ENCODE measurements at places on chromosomes 5 and 9.

- DNase-seq: peak; percentile 84
Measured at GRCh38 chr5:76025069-76025468, 58.1 kb upstream of the SV2C start.

GRCh38 chr5:123814801-123815470 is 303.0 kb downstream of the CSNK1G3 start:
- peak; percentile 41 for DNase-seq

GRCh38 chr9:87657190-87657589 is 68.7 kb upstream of the CTSL start:
- no peak for DNase-seq

GRCh38 chr5:14105718-14106410 is 37.3 kb upstream of the TRIO start:
- peak; percentile 32 for DNase-seq

DNA sequence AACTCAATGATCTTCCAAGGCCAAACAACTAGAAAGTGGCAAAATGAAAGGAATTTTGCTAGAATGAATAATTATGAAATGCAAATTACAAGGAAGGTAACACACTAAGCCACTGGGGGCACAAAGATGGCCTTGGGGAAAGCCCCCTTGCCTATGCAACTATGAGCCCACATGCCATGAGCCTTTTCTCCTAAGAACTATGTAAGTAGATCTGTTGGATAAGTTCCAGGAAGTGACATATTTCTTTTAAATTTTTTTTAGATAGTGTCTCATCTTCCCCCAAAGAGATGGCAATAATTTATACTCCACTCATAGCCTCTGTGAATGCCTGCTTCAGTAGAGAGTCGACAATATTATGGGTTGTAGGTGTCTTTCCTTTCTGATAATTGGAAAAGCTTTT is 257.8 kb downstream of the AUH start:
- DNase-seq: no peak

DNA sequence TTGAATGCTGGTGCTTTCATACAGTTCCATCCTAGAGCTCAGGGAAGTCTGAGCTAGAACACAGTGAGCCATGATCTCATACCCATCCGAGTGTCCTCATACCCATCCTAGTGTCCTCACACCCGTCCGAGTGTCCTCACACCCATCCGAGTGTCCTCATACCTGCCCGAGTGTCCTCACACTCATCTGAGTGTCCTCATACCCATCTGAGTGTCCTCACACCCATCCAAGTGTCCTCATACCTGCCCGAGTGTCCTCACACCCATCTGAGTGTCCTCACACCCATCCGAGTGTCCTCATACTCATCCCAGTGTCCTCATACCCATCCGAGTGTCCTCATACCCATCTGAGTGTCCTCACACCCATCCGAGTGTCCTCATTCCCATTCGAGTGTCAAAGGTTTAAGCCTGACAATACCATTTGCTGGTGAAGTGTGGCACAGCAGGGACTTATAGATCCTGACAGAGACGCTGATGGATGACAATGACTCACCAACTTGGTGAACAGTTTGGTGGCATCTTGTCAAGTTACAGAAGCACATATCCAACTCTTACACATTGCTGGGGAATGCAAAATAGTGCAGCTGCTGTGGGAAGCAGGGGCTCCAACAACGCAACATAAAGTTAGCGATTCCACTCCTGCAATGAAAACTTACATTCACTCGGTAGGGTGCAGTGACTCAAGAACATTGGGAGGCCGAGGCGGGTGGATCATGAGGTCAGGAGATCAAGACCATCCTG is 77.0 kb upstream of the COL5A1 start:
- DNase-seq: no peak

DNA sequence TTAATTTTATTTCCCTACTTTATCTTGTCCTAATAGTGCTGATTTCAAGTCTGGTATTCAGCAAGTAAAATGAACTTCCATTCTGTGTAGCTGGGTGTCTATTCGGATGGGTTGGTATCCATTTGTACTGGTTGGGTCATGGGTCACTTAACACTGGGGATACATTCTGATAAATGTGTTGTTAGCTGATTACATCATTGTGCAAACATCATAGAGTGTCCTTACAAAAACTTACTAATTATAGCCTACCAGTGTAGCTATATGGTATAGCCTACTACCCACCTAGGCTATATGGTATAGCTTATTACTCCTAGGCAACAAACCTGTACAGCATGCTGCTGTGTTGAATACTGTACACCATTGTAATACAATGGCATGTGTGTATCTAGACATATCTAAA is 1373.7 kb upstream of the DMAC1 start:
- DNase-seq: no peak

GRCh38 chr9:120850315-120850714 is 7.6 kb upstream of the PSMD5 start:
- DNase-seq: no peak

GRCh38 chr5:67181648-67182221 is 14.9 kb downstream of the CD180 start:
- DNase-seq: no peak

DNA sequence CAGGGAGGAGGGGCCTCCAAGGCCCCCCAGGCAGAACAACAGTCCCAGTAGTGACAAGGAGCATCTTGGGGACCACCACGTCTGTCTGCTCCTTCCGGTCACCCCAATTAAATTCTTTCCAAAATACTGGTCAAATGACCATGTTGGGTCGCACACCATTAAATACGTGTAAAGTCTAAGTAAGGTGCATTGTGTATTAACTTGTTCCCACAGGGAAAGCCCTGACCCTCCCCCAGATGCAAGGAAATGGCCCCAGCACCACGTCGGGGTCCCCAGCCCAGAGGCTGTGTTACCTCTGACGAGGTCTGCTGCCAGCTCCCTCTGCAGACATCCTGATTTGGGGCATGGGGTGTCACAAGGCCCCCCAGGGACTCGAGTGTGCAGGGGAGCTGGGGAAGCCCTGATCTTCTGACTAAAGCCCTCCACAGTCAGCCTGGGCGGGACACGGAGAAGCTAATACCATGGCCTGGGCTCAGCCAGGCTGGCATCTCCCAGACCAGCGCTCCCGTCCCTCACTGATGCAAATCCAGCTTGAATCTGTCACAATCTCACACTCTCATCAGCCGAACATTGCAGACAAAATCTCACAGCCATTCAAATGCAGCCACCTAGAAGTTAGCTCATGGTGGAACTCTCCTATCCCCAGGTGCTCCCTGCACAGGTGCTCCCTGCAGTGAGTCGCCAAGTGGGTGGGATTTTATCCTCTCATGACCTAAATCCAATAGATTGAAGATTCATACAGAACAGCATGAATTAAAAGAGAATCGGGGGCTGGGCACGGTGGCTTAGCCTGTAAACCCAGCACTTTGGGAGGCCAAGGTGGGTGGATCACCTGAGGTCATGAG is 13.6 kb downstream of the TERT start:
- DNase-seq: no peak

GRCh38 chr5:169569513-169569912 is 14.1 kb upstream of the SPDL1 start:
- no peak for DNase-seq

GRCh38 chr9:136544548-136544963 is 1.3 kb downstream of the NOTCH1 start:
- no peak for DNase-seq

GRCh38 chr9:105038051-105038450 is 110.1 kb upstream of the ABCA1 start:
- no peak for DNase-seq

DNA sequence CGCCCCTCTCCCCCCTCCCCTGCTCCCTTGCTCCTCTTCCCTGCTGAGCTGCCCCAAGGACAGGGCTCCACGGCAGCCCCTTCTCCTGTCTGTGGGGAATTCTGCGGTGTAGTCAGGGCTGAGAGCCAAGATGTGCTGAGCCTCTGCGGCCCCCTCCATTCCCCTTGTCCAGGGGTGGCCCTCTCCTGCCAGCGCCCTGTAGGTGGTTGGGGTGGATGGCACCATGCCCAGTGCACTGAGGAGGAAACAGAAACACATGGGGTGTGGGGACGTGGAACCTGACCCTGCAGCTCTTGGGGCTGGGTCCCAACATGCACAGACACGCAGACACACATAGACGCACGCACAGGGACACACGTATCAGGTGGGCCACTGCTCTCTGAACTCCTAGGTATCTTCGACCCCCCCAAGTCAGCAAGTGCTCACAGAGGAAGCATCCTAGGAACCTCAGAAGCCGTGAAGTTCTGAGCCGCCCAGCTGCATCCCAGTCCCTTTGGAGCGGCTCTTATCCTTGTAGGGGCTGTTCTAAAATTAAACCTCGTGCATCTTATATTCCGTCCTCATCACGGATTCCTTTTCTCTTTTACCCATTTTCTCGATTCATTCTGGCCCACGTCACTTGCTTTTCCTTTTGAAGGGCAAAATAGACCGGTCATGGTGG is 64.8 kb downstream of the HMCN2 start:
- no peak for DNase-seq

DNA sequence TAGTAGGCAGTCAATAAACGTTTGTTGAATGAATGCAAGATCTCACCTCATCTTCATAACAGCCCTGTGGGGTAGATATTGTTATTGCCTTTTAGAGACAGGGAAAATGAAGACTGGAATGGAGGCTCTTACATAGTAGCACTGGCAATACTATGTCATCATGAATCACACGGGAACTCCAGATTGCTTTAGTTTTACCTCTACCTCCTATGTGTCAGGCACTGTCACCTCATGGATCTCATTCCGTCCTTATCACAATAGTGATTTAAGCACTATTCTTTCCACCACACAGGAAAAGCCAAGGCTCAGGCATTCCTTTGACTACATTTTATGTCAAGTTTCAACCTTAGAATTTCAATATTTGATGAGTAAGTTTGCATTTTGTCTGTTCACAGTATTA is 2.9 kb upstream of the EPB41L4B start:
- DNase-seq: no peak

- DNase-seq: peak; percentile 62
Measured at GRCh38 chr9:86700629-86701028, 246.7 kb downstream of the GAS1 start.

- no peak for DNase-seq
Measured at GRCh38 chr9:98038958-98039357, 17.6 kb upstream of the NANS start.

GRCh38 chr5:8730194-8730593 is 815.7 kb downstream of the SEMA5A start:
- no peak for DNase-seq

GRCh38 chr5:74326571-74327338 is 313.8 kb downstream of the ENC1 start:
- DNase-seq: peak; percentile 91

GRCh38 chr5:122680623-122681350 is 94.1 kb upstream of the SNX2 start:
- no peak for DNase-seq

GRCh38 chr9:21078702-21079101 is 960 bp upstream of the IFNB1 start:
- no peak for DNase-seq

DNA sequence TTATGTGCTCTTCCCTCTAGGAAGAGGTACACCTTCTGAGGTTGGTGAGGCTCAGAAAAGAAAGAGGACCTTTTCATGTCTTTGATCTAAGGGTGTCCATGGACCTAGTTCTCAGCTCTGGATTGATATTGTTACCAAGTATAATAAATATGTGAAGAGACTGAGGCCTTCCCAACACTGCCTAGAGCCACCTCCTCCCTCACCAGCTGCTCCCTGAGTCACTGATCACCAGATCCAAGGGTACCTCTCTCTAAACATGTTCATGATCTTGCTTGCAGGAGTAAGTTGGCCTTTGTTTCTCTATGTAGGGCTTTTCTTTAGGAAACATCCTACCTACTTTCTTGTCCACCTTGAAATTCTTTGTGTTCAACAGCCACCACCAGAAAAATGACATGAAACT is 218.8 kb upstream of the ADRA1B start:
- DNase-seq: no peak

- DNase-seq: peak; percentile 67
Measured at GRCh38 chr5:34496260-34496691, 159.9 kb upstream of the RAI14 start.

DNA sequence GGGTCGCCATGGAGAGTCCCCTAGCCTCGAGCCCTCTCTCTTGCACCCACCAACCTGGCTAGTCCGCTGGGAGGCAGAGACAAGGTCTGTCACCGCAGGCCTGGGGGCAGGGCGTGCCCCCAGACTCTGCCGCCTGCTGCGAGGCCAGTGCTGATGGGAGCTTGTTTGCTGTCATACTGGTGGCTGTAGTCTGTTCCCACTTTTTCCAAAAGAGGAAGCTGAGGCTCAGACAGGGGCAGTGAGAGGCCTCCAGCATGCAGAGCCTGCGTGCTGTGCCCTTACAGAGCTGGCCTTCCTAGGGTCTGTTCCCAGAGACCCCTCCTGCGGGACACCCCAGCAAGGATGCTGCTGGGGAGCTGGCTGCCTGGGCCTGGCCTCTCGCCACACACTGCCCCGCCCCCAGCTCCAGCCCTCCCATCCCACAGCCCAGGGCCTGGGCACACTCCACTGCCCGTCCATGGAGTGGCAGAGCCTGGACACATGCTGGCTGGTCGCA is 21.0 kb upstream of the SUSD3 start:
- no peak for DNase-seq

- no peak for DNase-seq
Measured at GRCh38 chr5:30867711-30868110, 325.8 kb upstream of the CDH6 start.

DNA sequence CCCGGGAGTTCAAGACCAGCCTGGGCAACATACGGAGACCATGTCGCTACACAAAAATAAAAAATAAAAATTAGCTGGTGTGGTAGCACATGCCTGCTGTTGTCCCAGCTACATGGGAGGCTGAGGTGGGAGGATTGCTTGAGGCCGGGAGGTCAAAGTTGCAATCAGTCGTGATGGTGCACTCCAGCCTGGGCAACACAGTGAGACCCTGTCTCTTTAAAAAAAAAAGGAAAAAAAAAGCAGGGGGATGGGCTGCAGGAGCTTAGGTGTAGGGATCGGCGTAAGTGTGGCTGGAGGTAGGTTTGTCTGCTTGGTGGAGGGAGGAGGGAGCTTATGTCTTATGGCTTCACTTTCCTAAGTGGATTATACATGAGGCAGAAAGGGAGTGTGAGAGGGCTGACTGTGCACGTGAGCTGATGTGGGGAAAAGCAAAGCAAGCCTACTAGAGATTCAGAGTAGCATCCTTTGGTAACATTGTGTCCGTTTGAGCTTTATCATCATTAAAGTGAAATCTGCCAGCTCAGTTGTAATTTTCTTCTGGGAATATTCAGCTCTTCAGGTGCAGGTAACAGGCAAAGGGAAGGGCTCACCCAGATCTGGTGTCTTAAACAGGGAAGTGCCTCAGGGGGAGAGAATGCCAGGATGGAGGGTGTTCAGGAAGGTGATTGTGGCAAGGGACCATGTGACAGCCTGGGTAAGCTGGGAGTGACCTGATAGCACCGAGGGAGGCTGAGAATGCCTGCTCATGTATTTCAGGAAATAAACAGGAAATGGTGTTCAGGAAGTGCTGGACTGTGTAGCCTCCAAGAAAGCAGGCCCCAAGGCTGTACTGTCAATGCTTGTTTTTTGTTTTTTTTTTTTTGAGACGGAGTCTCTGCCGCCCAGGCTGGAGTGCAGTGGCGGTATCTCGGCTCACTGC is 17.6 kb upstream of the SETX start:
- no peak for DNase-seq

GRCh38 chr9:26034786-26035185 is 356.5 kb upstream of the TUSC1 start:
- DNase-seq: no peak

Measured in NCI-H446 treated with DMSO at 0.1 percent for 48 hours (cell line).